ENCODE measurements at places on chromosomes 1 and 21. TPM values are rescaled to one million over a fixed set of nuclear protein-coding genes. Genes with fewer than 3 reads are reported as not detected.

Gene CD52
- not detected for total RNA-seq

Gene GPR3
- total RNA-seq: 2.1 TPM

Gene TSPAN2
- total RNA-seq: not detected

Gene SFN
- total RNA-seq: 0.11 TPM

- no peak for DNase-seq
Observed at GRCh38 chr1:66415281-66415680, 118.7 kb upstream of the SGIP1 start.

DNA sequence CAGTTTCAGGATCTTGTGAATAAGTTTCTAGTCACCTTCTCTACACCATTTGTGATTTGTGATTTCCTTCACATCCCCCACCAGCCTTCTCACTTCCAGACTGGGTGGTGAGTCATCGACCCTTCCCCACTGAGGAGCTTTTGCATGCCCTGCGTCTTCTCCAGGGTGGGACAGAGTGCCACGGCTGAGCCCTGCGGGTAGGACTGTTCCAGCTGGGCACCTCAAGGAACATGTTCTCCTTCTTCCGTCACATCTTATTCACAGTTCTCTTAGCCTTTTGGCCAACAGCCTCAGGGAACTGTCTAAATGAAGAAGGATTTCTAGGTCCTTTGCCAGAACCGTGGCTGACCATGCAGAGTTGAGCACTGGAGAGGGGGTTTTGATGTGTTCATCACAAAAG, 116.5 kb downstream of the TMEM53 start:
- no peak for DNase-seq

DNA sequence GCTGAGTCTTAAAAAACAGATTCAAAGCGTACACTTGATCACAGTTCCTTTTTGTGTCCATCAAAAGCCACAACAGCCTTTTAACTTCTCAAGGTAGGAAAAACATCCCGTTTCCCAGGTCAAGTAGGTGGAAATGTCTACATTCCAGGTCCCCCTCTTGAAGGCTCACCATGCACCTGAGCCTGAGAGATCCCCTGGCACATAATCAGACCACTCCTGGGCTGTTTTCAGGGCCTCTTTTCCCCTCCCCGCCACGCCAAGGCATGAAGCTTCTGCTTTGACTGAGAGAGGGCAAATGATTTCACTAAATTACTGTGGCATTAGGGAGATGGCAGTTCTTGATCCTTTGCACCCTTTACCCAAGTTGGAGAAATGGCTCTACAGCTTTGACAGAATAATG, 21.7 kb downstream of the CNN3 start:
- DNase-seq: no peak

DNA sequence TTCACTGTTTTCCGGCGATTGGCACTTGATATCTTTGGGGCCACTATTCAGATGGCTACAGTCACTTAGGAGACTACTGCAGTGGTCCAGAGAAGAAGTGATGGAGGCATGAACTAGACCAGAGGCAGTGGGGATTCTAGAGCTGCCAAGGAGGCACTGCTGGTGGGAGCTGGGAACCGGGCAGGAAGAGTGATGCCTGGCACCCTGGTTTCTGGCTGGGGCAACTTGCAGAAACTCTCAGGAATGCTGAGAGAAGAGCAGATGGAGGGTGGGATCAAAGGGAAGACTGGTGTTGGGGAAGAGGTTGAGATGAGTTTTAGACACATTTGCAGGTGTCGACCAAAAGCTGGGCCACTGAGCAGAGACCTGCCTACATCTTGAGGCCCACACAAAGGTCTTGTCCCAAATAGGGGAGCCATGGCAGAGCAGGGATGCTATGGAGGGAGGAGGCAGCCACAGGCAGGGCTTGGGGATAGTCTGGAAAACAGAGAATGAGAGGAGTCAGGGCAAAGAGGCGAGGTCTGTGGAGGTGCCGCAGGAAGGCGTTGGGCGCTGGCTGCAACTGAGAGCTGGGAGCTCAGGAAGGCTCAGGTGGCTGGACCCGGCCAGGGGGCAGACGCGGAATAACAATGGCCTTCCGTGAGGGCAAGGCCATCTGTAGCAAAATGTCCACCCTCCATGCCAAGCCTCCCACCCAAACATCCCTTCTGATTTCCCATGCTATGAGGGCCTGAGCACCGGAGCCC, 118.9 kb downstream of the TOMM20 start:
- DNase-seq: no peak

DNA sequence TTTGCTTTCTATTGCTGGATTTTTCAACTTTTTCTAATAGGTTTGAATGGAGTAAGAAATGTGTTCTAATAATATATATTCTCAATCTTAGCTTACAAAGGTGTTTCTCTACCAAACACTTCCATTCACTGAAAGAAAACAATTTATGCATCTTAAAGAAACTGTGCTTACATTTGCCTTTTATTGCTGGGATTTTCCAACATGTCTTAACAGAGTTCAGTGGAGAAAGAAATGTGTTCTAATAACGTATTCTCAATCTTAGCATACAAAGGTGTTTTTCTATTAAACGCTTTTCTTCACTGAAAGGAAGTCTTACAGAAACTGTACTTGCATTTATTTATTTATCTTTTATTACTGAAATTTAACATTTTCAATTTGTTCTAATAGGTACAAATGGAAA, 5.6 kb downstream of the CD53 start:
- DNase-seq: no peak

DNA sequence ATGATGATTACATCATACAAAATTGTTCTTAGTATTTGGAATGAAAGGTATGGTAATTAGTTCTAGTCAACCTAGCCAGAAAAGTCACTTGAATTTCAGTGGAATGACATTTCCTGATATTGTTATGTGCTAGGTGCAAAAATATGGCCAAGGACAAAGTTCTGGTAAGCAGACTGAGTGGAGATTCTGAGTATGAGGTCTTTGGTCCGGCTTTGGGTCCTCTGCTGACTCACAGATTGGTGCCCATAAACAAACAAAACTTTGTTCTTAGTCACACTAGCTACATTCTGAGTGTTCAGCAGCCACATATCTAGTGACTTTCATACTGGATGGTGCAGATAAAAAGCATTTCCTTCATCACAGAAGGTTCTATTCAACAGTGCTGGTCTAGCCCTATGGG, 206.1 kb downstream of the ZNF648 start:
- peak; percentile 15 for DNase-seq

- DNase-seq: peak; percentile 70
Observed at GRCh38 chr1:156623946-156624813, 5.0 kb downstream of the HAPLN2 start.

DNA sequence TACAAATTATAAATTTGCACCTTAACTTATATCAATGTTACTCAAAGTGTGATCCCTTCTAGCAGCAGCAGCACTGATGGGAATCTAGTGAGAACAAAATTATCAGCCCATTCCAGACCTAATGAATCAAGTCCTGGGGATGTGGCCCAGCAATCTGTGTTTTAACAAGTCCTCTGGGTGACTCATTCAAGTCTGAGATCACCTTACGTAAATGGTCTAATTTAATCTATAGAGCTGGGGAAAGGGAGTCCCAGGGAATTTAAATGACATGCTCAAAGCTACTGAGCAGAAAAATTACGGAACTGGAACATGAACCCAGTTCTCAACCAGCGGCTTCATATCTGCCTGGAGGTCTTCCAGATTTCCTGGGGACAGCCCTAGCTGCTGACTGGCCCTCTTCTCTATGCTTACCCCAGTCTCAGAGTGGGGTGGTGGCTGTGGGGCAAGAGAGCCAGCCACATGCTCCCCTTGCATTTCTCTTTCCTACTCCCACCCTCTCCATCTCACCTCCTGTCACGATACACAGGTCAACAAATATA, 220.0 kb downstream of the TM2D1 start:
- DNase-seq: no peak

DNA sequence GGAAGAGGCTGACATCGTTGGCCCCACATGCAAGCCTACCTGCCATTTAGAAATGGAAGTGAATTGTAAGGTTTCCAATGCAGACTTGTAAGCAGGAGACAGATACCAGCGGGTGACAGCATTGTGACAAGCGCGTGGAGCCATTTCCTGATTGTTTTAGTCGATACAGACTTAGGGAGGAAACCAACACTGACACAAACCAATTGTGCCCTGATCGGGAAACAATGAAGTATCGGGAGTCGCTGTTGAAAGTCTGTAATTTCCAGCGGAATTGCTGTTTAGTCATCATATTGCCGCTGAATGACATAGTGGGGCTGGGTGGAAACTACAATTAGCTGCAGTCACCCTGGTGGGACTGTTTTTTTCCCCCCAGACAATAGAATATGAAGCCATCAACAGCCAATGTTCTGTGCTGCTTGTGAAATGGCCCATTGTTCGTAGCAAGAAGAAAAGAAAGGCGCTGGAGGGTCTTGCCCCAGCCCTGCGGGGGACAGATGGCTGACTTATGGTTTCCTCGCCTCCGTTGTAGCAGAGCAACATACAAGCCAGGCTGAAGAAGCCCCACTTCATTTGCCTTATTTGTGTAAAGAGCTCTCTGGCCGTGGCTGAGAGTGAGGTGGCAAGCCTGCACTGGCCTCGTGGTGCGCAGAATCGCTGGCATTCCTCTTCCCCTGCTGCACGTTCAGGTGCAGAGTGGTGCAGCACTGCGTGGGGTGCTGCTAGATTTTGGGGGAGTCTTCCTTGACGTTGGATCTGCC, 462.7 kb downstream of the CAMTA1 start:
- DNase-seq: no peak

DNA sequence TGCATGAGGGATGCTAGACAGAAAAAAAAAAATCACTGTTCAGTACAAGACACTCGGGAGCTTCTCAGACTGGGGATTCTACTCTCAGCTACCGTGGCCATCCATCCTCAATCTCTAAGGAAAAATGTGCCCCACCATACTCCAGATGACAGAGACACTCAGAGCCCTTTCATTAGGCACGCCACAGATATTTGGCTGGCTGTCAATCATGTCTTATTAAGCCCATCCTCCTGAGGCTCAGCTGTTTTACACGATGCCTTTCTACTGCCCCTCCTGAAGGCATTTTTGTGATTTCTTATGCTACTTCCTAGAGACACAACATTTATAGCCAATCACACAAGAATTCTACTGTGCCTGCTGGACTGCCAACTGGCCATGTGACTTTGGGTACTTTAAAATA, 92.9 kb downstream of the KIF14 start:
- DNase-seq: no peak

GRCh38 chr1:16900751-16901150, 5.0 kb downstream of the RNU1-2 start:
- DNase-seq: peak; percentile 40

DNA sequence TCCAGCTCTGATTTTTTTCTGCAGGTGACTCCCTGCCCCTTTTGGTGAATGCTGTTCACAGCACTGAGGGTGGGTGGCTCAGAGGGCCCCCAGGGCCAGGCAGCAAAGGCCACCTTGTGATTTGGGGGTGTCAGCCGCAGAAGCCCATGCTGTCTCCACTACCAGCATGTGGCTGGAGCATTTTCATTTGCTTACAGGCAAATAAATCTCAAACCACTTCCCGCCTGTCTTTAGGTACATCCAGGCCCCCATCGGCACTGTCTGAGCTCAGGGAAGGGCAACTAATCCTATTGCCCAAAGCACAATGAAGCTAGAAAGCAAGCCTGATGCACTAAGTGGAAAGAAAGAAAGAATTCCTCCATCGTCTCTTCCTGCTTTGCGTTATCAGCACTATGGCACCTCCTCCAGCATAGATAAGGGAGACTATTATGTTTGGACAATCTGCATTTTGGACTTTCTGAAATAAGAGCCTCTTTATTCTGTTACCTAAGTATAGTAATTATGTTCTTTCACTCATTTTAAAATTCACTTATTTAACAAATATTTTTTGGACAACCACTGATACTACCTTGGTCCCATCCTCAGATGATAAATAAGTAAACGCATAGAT, 100.5 kb upstream of the TLR5 start:
- DNase-seq: no peak

- no peak for DNase-seq
Observed at GRCh38 chr1:27132624-27133023, 22.3 kb downstream of the SLC9A1 start.

- DNase-seq: no peak
Observed at GRCh38 chr1:96837057-96837780, 115.6 kb downstream of the PTBP2 start.

DNA sequence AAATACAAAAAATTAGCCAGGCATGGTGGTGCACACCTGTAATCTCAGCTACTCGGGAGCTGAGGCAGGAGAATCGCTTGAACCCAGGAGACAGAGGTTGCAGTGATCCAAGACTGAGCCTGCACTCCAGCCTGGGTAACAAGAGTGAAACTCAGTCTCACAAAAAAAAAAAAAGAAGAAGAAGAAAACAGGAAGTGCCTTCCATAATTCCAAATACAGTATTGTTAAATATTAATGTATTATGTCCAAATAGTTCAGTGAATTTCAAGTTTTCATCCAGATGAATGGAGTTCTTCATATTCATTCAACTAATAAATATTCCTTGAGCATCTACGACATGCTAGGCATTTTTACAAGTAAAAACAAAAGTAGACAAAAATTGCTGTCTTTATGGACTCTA, 33.3 kb downstream of the PLEKHO1 start:
- DNase-seq: no peak

- DNase-seq: no peak
Observed at GRCh38 chr1:1120866-1121591, 5.1 kb upstream of the C1orf159 start.

DNA sequence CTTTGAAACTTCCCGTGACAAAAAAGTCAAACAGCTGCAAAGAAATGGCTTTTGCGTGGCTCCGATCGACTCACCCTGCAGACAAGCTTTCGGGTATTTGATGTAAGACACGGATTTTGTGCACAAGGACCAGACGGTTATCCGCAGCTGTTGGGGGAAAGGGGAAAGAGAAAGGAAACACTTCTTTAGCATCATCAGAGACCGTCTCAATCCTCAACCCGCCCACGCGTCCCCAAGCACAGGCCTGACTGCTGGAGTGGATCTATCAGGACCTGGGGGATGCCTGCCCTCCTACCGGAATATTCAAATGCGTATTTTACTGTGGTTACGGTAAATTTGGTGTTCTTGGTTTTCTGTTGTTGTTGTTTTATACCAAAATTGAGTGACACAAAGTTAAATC, 11.2 kb downstream of the WRAP73 start:
- DNase-seq: no peak

GRCh38 chr1:173871091-173871490, 2.9 kb downstream of the ZBTB37 start:
- no peak for DNase-seq

DNA sequence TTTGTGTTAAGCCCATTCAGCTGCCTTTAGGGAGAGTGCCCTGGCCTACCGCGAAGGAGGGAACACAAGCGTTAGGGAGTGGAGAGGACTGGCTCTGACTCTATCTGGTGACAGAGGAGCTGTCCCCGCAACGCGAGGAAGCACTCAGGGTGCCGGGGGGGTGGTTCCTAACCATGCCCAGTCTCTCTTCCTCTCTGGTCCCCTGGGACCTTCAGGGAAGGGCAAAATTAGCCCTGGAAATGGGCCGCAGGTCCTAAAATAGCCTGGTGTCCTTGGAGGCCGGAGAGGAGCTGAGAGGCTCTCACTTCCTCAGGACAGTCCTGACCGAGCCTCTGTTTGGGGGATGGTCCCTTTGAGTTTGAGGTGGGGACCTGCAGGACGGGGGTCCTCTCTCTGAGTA, 5.8 kb downstream of the SLC45A1 start:
- no peak for DNase-seq
